ENCODE measurements at places on chromosomes 7 and 10.

- DNase-seq, result no peak
These were observed 11.5 kb upstream of the NT5C2 start for GRCh38 chr10:103204353-103205255.

DNA sequence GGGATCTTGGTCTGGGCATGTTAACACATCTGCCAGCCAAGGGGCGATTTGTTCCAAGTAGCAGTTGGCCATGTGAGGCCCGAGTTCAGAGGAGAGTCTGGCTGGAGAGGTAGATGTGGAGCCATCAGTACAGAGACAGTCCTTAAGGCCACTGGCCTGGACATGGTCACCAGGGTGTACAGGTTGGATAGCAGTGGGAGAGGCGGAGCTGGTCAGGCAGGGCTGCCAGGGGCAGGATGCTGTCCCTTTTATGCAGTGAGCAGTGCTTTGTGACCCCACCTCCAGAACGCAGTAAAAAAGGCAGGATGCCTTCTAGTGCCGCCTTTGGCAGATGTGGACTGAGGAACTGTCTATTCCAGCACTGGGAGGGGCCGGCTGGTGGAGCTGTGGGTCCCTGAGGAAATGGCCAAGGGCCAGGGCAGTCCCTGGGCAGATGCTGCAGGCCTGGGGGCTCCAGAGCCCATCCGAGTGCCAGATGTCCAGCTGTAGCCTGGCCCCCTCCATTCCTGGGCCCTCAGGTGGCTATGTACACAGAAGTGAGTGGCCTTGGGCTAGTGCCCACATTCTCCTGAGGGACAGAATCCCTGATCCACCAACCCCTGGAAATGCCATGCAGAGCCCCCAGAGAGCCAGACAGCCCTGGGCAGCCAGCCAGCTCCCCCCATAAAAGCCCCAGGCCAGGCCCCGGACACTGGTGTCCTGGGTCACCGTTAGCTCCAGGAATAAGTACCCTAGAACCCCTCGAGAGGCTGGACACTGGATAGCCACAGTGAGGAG lies 17.2 kb upstream of the MYL7 start:
- DNase-seq, result no peak

DNA sequence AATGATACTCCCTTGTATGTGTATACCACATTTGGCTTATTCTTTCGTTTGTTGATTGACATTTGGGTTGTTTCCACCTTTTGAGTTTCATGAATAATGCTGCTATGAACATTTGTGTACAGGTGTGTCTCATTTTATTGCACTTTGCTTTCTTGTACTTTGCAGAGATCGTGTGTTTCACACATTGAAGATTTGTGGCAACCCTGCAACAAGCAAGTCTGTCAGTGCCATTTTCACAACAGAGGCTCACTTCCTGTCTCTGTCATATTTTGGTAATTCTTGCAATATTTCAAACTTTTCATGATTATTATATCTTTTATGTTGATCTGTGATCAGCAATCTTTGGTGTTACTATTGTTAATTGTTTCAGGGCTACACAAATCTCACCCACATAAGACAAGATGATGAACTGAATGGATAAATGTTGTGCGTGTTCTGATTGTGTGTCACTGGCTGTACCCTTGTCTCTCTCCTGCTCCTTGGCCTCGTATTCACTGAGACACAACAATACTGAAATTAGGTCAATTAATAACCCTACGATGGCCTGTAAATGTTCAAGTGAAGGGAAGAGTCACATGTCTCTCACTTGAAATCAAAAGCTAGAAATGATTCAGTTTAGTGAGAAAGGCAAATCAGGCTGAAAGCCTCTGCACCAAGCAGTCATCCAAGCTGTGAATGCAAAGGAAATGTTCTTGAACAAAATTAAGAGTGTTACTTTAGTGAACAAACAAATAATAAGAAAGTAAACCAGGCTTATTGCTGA lies 133.6 kb upstream of the JCAD start:
- no peak for DNase-seq

DNA sequence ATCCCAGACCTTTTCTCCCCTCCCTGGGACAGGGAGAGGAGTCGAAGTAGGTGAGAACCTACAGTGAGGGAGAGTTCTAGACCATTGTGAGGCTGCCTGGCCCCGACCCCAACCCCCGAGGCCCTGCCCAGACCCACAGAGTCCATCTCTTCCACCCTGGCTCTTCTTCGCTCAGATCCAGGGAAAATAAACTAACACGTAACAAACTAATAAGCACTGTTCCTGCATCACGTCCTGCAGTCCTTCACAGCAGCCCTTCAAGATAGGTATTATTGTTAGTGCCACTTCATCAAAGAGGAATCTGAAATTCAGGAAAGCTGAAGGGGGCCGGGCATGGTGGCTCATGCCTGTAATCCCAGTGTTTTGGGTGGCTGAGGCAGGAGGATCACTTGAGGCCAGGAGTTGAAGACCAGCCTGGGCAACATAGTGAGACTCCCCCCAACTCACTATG lies at the start of gene SPACDR:
SPACDR (minus strand) TSS at position 51 of the 451 bp plus-strand sequence. CDS start 235 bp downstream, outside the sequence.
- no peak for DNase-seq

GRCh38 chr7:26459540-26460193 lies 168.0 kb downstream of the SNX10 start:
- no peak for DNase-seq

GRCh38 chr7:4724648-4725013 lies 42.5 kb downstream of the FOXK1 start:
- peak; percentile 14 for DNase-seq

GRCh38 chr10:26478061-26478460 lies 39.9 kb downstream of the APBB1IP start:
- DNase-seq, result no peak

- DNase-seq, result no peak
These were observed 129.2 kb downstream of the SRI start for GRCh38 chr7:88090671-88091070.

GRCh38 chr7:148230296-148230695 lies 360.3 kb upstream of the C7orf33 start:
- DNase-seq, result no peak

GRCh38 chr10:99938563-99938962 lies 71.2 kb downstream of the DNMBP start:
- DNase-seq, result no peak

DNA sequence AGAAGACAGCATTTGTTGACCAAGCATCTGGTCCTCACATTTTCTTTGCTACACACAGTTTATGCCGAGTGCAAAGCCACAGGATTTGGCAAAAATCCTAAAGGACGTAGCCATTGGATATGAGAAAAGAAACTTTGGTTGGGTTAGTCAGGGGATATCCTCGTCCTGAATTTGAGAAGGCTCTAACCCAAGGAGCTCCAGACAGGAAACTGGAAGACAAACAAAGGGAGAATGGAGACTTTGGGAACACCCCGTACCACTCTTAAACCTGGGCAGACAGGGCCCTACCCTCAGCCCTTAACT lies 146.6 kb upstream of the FRMD4A start:
- DNase-seq, result no peak

GRCh38 chr10:76684968-76685367 lies 952.6 kb downstream of the KCNMA1 start:
- no peak for DNase-seq

- DNase-seq, result no peak
These were observed 111.4 kb upstream of the FGFR2 start for GRCh38 chr10:121709675-121710073.

- DNase-seq, result no peak
These were observed 70.2 kb downstream of the SLC39A12 start for GRCh38 chr10:18021725-18022480.

DNA sequence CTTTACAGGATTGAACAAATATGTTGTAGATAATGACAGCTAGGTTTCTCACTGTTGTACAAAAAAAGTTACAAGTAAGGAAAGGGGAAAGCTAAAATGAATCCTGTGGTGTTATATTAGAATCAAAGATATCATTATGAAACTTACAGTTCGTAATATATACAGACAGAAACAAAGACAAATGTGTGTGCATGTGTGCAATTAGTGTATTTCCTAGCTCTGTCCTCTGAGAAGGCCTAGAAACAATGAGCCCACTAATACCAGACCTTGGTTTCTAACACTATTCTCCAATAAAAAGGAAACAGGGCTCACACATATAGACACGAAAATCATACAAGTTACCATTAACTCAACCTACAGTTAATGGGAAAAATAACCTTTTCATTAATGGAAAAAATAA lies 8.0 kb downstream of the KDM7A start:
- DNase-seq, result no peak

GRCh38 chr7:30984359-30985107 lies 20.8 kb downstream of the GHRHR start:
- no peak for DNase-seq

- no peak for DNase-seq
These were observed 171.7 kb upstream of the FRMD4A start for GRCh38 chr10:14502431-14502830.

DNA sequence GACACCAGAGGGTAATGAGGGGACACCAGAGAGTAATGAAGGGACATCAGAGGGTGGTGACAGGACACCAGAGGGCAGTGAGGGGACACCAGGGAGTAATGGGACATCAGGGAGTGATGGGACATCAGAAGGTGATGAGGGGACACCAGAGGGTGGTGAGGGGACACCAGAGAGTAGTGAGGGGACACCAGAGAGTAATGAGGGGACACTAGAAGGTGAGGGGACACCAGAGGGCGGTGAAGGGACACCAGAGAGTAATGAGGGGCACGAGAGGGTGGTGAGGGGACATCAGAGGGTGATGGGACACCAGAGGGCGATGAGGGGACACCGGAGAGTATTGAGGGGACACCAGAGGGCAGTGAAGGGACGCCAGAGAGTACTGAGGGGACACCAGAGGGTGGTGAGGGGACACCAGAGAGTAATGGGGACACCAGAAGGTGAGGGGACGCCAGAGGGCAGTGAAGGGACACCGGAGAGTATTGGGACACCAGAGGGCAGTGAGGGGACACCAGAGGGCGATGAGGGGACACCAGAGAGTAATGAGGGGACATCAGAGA lies 10.6 kb downstream of the NACAD start:
- DNase-seq, result no peak

GRCh38 chr10:101139421-101139911 lies 8.4 kb downstream of the TLX1 start:
- DNase-seq, result no peak

GRCh38 chr7:104453190-104453589 lies 124.8 kb downstream of the LHFPL3 start:
- DNase-seq, result no peak

DNA sequence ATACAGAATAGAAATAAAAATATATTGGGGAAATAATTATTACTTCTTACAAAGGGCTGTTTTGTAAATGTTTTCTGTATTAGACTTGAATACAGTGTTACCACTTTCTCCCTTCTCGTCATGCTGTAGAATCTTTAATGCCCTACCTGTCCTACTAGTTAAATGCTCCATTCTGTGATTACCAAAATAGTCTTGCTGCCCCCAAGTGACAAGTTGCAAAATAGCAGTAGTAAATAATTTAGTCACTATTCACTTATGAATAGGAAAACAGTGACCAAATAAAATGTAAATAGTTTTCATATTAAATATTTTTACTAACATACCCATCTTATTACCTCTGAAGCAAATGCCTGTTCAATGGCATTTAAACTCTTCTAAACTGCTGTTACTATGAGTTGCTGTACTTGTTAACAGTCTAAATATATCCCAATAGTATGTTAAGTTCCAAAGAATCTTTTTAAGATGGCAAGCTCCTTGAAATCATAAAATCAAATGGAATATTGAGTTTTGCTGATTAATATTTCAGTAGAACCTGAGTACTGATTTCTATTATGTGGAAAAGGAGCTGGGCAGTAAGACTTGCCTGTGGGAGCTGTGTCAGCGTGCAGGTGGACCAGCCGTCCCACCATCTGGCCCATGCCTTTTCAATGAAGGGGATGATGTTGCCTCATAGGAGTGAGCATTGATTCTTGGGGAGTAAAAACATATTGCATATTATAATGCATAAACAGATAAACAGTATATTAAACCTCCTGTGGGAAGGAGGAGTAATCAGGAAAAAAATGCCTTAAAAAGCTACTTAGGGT lies 18.1 kb upstream of the OIT3 start:
- peak; percentile 45 for DNase-seq

DNA sequence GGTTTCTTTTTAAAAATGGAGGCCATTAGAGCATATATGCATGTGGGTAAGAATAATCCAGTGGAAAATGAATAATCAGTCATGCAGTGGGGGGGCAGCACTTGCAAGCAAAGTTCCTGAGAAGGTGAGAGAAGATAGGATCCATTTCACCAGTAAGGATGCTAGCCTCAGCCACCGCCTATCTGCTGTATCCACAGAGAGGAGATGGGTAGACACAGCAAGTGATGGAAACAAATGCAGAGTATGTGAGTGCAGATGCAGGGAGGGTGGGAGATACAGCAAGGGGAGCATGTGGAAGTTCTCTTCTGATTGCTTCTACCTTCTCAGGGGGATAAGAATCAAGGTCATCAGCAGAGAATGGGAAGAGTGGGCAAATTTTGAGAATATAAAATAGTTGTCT lies 171.4 kb upstream of the PDE1C start:
- DNase-seq, result no peak

- no peak for DNase-seq
These were observed 3.9 kb downstream of the DDX21 start for GRCh38 chr10:68959695-68960527.

- no peak for DNase-seq
These were observed 247.7 kb downstream of the PRKG1 start for GRCh38 chr10:51321980-51322379.

DNA sequence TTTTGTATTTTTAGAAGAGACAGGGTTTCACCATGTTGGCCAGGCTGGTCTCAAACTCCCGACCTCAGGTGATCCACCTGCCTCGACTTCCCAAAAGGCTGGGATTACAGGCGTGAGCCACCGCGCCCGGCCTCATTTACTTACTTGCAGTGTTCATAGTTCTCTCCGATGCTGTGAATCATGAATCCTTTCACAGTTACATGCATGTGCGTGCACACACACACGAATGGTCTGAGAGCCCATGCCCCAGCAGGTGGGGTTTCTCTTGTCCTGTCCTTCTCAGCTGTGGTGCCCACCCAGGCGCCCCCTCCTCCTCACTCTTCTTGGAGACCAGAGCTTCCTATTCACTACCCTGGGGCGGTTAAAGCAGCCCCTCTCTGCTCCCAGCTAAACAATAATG lies 50.6 kb downstream of the RBM17 start:
- no peak for DNase-seq
